ENCODE measurements at places on chromosomes 6 and 20.

DNA sequence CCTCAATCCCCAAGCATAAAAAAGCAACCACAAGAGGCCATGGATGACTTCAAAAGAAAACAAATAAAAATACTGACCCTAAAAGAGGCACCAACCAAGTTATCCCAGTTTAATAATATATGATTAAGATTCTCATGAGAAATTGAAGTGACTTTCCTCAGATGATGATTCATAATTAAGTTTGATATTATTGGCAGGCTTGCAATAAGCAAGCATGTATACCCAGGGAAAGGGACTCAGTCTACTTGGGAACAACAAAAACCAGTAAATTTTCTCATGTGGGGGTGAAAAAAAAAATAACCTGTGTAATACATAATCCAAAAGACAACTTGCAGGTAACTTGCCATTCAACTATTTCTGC, 19.6 kb downstream of the JAG1 start:
- DNase-seq = no peak

DNA sequence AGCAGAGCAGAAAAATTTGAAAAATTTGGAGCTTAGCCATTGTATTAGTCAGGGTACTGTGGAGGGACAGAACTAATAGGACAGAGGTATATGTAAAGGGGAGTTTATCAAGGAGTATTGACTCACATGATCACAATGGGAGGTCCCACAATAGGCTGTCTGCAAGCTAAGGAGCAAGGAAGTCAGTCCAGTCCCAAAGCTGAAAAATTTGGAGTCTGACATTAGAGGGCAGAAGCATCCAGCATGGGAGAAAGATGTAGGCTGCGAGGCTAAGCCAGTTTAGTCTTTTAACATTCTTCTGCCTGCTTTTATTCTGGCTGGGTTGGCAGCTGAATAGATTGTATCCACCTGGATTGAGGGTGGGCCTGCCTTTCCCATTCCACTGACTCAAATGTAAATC, 82.0 kb downstream of the SMPDL3A start:
- no peak for DNase-seq

DNA sequence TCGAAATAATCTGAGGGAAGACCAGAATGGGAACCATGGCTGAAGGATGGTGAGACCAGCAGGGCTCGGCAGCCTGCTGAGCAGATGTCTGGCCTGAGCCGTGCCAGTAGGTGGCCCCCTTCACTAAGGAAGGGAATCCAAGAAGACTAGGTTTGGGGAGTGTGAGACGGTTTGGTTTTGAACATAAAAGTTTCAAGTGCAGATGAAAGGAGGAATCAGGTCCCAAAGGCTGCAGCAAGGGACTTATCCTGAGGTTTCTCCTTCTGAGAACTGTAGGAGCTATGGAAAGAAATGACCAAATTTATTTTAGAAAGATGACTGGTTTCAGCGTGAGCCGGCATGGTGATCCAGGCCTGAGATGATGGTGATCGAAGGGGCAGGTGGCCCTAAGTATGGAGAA, 4.6 kb upstream of the OSER1 start:
- DNase-seq = peak; percentile 71

DNA sequence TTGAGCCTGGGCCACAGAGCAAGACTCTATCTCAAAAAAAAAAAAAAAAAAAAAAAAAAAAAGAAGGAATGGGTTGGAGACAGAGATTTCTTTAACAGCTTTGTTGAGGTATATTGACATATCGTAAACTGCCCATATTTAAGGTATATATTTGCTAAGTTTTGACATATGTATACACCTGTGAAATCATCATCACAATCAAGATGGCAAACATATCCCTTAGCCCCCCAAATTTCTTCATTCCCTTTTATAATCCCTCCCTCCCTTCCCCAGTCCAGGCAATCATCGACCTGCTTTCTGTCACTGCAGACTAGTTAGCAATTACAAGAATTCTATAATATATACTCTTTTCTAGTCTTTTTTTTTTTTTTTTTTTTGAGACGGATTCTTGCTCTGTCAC, 29.0 kb downstream of the SERPINB1 start:
- DNase-seq = no peak

GRCh38 chr6:30002871-30003270, 58.2 kb upstream of the POLR1H start:
- DNase-seq = no peak

GRCh38 chr20:5757949-5758348, 7.7 kb downstream of the SHLD1 start:
- no peak for DNase-seq

DNA sequence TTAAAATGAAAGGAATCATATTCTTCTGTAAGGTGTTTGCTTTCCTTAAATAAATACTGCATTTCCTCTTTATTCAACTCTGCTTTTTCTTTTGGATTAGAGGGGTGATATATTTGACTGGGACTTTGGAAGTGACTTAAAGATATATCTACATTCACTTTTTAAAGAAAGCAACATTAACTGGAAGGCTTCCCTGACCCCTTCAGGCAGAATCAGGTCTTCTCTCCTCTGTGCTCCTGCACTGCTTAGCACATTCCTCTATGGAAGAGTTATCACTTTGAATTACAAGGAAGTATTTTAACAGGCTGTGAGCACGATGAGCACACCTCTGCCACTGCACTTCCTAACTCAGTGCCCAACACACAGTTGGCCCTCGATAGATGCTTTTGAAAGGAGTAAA, 59.2 kb upstream of the POU3F2 start:
- no peak for DNase-seq

DNA sequence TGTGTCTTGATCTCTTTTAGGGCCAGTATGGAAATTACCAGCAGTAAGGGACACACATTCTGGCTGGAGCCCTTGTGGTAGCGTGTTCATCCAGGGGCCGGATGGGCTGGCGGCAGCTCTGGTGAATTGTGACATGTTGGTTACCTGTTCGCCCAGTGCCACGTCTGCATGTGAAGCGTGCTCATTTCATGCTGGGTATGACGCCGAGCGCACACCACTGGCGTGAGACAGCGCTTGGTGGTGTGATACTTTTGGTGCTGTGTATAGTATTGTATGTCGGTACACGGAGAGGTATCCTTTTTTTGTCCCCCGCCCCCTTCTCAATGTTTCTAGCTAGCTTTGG, 3.7 kb upstream of the MTG2 start:
- no peak for DNase-seq

DNA sequence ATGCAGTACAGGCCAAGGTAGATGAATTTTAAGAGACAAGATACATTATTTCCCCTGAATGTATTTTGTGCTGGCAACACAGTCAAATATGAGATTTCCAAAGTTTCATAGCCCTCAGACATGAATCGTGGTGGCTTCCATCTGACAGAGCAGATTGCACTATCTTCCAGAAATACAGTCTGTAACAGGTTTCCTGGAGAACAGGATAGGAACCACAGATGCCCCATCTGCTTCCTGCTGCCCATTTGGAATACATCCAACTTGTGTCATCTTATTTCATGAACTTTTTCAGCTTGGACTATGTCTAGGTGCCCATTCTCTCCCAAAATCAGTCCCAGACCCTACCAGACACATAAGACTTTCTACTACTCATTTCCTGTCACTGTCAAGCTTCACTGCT, 426.0 kb downstream of the KIF16B start:
- no peak for DNase-seq

- peak; percentile 91 for DNase-seq
Measured at GRCh38 chr6:33247977-33248642, 23.6 kb downstream of the VPS52 start.

- no peak for DNase-seq
Measured at GRCh38 chr20:24799971-24800580, 149.0 kb upstream of the CST7 start.

- no peak for DNase-seq
Measured at GRCh38 chr20:4304601-4305000, 289.2 kb upstream of the RNF24 start.

GRCh38 chr6:20481281-20481680, 53.0 kb upstream of the CDKAL1 start:
- DNase-seq = no peak

DNA sequence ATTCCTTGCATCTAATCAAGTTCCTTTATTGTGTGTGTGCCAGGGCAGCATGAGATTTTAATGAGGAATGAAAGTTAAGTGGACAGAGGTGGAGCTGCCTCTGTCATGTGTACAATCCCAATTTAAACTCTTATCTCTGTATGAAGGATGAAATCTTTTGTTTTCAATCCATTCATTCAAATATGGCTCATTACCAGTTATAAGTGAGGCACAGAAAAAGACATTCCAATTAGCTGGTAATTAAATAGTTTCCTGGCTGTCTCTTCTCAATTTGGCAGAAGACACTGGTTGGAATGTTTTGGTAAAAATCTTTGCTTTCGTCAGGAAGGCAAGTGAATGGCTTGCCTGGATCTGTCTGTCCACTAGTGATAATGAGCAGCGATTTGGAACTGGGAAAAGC, 46.4 kb downstream of the CLVS2 start:
- DNase-seq = no peak

GRCh38 chr6:13406781-13407180, 78.4 kb upstream of the TBC1D7 start:
- no peak for DNase-seq

DNA sequence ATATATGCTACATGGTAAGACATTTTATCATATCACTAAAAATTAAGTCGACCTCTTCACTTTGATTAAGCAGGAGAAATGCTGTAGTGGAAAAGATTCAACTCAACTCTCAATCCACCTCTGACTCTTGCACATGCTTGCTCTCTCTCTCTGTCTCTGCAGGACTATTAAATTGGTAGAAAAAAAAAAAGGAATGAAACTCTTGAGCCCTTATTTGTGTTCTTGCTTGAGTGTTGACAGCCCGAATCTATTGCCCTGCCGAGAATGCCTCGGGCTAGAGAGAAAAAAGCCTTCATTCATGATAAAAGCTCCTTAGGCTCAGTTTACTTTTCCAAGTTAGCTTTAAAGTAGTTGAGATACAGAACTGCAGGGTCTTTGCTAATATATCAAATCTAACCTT, 722.2 kb downstream of the PRKN start:
- no peak for DNase-seq

DNA sequence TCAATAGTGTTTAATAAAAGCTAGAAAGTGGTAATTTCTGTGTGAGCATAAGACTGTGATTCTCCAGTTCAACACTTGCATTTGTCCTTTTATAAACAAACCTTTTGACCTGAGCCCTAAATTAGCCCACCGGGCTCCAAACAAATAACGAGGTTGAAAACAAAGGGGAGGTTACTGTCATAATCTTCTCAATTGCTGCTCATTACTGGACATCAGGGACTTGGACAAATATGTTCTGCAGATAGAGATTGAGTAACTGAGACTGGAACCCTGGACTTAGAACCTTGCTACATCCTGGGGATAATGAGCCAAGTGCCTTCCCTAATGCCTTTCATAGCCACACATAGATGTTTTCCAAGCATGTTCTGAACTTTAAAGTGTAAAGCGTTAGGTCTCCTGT, 84.2 kb upstream of the PCSK2 start:
- DNase-seq = no peak

- DNase-seq = no peak
Measured at GRCh38 chr20:41170386-41171105, 33.2 kb downstream of the PLCG1 start.

- no peak for DNase-seq
Measured at GRCh38 chr6:25452031-25452430, 172.9 kb downstream of the CARMIL1 start.

DNA sequence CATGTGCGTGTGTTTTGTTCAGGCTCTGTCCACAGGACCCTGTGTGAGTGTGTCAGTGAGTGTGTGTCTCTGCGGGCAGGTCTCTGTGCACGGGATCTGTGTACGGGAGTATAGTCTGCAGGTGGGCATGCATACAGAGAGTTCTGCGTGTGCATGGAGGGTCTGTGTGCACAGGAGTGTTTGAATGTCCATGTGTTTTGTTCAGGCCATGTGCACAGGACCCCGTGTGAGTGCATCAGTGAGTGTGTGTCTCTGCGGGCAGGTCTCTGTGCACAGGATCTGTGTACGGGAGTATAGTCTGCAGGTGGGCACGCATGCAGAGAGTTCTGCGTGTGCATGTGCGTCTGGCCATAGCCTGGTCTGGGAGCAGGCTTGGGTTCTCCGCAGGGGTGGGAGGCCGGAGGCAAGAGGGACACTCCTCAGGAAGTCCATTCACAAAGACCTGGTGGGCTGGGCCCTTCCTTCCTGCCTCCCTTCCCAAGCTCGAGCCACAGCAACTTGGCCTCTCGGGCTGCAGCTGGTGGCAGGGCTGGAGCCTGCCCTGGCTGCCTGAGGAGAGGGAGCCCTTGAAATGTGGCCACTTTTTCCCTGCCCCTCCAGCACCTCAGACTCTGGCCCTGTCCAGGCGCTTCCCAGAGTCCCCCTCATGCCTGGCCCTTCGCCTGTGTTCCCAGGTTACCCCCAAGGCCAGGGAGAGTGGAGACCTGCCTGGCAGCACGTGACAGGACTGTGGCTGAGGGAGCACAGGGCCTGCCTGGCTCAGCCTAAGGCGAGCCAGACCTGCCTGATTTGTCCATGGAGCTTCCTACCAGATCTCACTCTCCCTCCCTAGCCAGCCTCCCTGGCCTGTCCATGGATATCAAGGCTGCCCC, 6.8 kb downstream of the HSPA12B start:
- no peak for DNase-seq

- DNase-seq = no peak
Measured at GRCh38 chr20:39395478-39396291, 433.5 kb downstream of the DHX35 start.

DNA sequence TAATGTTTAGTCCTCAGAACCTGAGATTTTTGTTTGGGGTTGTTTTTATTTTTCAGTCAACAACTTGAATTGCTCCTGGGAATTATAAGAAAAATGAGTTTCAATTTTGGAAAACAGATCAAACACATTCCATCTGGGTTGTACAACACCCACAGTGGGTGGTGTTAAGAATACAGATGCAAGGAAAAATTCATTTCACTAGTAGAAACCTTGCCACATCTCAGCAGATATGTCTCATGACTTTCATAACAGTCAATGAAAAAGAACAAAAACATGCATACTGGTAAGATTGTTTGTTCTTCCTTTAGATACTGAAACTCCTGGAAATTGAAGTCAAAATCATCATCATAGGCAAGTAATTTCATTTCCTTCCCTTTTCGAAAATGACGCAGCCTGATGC, 78.9 kb downstream of the MOXD1 start:
- no peak for DNase-seq

DNA sequence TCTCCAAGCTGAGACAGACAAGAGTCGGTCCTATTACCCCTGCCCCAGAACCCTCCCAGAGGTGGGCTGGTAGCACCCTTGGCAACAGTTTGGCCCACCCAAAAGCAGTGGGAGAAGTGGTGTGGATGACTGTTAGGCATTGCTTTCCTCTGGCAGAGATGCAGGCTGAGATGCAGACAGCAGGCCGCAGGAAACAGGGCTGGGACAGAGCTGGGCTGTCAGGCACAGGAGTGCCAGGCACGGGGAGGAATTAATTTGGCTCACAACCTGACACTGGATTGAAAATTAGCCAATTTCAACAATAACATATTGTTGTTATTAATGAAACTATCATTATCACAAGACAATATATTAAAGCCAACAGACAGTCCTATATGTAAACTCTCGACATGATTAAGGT, 15.7 kb upstream of the SIRT5 start:
- DNase-seq = no peak

DNA sequence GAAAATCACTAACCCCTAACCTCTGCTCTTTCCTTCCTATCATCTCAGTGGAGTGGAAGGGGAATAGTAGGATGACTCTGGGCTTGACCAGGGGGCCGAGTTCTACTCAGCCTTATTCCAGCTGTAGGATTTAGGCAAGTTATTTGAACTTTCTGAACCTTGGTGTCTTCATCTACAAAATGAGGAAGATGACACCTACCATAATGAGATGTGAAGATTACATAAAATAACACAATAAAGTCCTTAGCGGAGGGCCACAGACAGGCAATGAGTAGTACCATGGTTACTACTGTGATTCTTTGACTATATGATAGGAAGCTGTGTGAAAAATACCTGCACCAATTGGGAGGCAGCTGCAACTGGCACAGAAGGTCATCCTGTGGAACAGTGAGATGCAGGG, 53.6 kb upstream of the PIM1 start:
- DNase-seq = no peak
